RPMI8226 (cell line): ENCODE measurements at places on chromosomes 4 and X.

DNA sequence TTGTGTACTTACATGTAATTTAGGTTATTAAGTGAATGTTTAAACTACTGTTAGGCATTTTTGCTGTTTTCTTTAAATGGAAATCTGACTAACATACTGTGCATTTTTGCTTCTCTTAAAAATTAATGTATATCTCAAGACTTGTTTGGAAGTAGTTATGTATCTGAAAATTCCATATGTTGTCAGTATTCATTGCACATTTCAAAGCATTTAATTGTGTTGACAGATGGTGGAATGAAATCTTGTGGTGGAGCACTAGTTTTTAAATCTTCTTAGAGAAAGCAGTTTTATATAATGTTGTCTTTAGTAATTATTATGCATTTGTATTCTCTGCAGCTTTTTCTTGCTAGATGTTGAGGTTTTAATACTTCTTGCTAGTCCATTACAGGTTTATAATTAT, 71.5 kb upstream of the MSANTD1 start:
- DNase-seq: no peak

- no peak for DNase-seq
These were observed 88.0 kb downstream of the NAA11 start for GRCh38 chr4:79237851-79238250.

DNA sequence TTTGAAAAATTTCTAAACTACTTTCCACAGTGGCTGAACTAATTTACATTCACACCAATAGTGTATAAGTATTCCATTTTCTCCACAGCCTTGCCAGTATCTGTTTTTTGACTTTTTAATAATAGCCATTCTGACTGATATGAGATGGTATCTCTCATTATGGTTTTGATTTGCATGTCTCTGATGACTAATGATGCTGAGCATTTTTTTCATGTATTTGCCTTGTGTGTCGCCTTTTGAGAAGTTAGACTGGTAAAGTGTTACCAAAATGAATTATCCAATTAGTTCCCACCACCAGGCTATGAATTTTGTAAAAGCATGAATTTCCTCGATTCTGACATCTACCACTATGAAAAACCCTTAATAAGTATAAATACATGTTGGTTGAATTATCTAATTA, 242.2 kb upstream of the GK2 start:
- no peak for DNase-seq

DNA sequence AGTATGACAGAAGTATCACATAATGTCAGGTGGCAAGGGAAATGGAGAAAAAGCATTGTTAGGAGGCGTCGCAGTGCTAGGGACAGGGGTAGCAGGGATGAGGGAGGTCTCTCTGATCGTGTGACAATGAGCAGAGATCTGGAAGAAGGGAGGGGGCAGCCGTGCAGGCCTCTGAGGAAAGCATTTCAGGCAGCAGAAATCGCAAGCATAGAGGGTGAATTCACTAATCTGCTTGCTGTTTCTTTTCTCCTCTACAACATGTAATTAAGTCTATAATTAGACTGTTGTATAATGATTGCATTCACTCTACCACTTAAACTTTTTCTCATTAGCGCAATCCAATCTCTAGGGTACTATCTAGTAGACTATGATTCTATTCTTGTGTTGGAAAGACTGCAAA, 9.1 kb downstream of the CYP4V2 start:
- DNase-seq: no peak

DNA sequence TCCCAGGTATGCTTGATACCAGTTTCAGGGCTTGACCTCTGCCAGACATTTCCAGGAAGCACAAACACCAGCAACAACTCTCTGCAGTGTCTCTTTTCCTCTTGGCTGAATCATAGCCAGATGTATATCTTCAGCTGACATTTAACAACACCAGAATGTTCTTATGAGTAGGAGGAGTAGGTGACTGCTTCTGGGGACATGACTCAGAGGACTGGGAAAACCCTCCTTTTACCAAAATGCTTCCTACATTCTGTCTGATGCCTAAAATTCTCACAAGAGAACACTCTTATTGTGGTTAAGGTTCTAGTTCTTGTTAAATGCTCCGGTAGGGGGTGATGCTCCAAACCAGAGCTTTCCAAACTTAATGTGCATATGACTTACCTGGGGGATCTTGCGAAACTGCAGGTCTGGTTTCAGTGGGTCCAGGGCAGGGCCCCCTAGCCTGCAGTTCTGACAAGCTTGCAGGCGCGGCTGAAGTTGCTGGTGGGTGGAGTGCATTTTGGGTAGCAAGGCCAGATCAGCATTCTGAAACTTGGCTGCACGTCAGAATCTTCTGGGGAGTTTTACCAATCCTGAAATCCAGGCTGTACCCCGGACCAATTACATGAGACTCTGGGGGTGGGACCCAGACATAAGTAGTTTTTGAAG, 329.3 kb upstream of the RPS6KA3 start:
- DNase-seq: peak; percentile 4

GRCh38 chr4:87442889-87443288, 20.5 kb downstream of the NUDT9 start:
- DNase-seq: no peak

- DNase-seq: no peak
These were observed 143.5 kb downstream of the CHM start for GRCh38 chrX:85903692-85904471.

GRCh38 chrX:15686818-15687685, 22.4 kb upstream of the CLTRN start:
- peak; percentile 67 for DNase-seq

GRCh38 chrX:96407072-96407471, 277.6 kb upstream of the DIAPH2 start:
- no peak for DNase-seq

GRCh38 chr4:27702730-27703431, 842.2 kb downstream of the STIM2 start:
- peak; percentile 19 for DNase-seq

DNA sequence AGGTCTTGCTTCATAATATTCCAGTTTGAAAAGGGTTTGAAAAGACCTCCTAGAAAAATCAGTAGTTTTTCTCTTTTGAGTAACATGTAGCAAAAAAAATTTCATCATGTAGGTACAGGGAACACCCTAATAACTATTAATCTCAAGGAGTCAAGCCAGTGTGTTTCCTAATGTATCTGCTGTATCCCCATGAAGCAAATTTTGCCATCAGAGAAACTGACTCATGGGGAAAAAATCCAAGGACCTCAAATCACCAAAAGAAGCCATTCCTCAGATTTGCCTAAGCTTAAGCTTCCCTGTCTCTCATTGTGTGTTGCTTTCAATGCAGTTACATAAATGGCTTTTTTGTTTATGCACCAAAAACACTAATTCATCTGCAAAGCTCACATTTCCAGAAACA, 29.7 kb downstream of the F9 start:
- DNase-seq: no peak

DNA sequence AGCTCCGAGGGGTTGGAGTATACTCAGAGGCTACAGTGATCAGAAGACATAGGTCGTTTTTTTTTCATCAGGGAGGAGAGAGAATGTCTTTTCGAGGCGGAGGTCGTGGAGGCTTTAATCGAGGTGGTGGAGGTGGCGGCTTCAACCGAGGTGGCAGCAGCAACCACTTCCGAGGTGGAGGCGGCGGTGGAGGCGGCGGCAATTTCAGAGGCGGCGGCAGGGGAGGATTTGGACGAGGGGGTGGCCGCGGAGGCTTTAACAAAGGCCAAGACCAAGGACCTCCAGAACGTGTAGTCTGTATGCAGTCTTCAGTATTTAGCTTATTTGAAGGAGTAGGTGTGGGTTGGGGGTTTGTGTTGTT, 500 bp downstream of the GAR1 start:
- peak; percentile 9 for DNase-seq

- DNase-seq: peak; percentile 1
These were observed 10.1 kb upstream of the NKX1-1 start for GRCh38 chr4:1416051-1416947.

DNA sequence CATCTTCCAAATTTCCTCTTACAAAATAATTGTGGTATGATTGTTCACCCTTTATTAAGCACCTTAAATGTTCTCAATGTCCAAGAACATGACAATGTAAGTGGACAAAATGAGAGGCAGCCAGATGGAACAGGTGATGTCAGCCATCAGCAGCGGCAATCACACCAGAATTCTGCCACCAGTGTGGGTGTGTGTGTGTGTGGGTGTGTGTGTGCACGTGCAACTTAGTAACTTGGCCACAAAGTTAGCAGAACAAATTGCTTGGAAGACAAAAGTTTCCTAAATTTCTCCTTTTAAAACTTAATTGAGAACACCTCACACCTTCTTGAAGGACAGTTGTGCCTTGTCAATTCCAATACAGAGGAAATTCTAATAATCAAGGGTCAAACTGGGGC, 18.7 kb downstream of the LNX1 start:
- DNase-seq: no peak

DNA sequence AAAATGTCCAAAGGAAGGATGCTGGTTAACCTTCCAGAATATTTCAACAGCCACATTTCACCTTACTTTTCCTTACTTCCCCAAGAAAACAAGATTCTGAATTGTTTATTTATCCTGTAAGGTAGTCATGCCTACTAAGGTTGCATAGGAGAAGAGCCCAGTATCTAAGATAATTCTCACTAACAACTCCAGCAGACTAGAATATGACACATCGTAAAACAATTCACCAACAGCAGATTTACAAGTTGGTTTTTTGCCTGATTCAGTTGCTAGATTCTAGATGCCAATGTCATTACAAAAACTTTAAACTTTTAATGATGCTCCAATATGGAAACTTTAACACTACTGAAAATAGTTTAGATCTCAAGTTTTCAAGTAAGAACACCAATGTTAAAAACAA, 176.4 kb downstream of the IL13RA2 start:
- no peak for DNase-seq

DNA sequence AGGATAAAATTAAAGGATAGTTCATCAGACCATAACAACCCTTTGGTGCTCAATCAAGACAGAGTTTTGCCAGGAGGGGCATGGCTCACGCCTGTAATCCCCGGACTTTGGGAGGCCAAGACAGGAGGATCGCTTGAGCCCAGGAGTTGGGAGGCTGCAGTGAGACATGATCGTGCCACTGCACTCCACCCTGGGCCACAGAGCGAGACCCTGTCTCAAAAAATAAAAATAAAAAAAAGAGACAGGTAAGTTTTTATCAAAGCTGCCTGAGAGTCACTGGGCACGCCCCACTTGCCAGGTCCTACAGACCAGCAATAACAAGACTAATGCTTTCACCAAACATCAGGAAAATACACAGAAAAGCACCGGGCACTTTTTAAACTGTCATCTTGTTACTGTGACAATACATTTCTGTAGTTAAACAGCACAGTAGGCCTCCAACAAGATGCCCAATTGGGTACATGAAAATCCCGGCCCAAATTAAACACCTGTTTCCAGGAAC, 765 bp downstream of the CFAP97 start:
- no peak for DNase-seq
